Activated T-helper 1 cell treated with anti-CD3 and anti-CD28 coated beads, Interleukin-2, amount 50 U/mL, for 16 hours (primary cell): ENCODE measurements at places on chromosomes 7 and 10.

- DNase-seq: no peak
Measured at GRCh38 chr7:2730846-2731770, 43.1 kb downstream of the AMZ1 start.

GRCh38 chr10:78806681-78807221, 262.0 kb upstream of the ZMIZ1 start:
- no peak for DNase-seq

GRCh38 chr7:37283716-37284115, 164.9 kb downstream of the ELMO1 start:
- DNase-seq: no peak

- DNase-seq: no peak
Measured at GRCh38 chr10:35007858-35008301, 82.3 kb downstream of the CUL2 start.

DNA sequence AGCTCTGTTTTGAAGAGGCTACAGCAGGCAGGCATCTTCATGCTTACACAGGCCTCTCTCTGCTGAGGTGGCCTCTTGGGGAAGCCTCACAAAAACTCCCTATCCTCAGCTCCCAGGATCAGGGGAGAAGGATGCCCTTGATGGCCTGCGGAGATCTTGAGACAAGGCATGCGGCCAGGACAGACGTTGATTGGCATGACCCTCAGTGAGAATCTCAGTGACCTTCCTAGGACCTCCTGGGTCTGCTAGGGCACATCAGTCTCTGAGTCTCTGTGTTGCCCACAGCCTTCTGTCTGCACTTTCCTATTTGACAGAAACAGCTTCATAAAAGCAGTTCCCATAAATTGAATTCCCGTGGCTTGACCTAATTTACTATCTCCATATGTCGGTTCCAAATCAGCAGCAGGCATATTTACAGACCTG, 1005.8 kb upstream of the C7orf33 start:
- DNase-seq: no peak

DNA sequence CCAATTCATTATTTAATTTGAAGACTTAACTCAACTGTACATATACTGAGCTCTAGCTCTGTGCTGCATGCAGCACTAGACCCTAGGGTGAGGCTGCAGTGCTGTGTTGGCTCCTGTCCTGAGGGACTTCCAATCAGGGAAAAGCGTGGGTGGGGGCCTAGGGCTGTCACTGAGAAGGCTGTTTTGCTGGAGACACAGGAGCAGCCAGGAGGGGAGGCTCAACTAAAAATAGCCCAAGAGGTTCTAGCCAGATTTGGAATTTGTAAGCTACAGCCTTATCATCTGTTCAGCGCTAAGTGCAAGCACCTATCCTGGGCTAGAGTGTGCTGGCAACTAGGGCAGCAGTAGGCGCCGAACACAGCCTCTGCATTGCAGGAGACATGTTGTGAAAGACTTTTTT, 121.1 kb downstream of the VWC2 start:
- DNase-seq: no peak

- DNase-seq: no peak
Measured at GRCh38 chr7:24769851-24770250, 12.6 kb upstream of the GSDME start.
